T-cell (primary cell): ENCODE measurements at places on chromosomes 12 and 14. TPM values are rescaled to one million over a fixed set of nuclear protein-coding genes. Genes with fewer than 3 reads are reported as not detected.

Gene ANKS1B
- total RNA-seq, result not detected

Gene KRT75
- total RNA-seq, result not detected

Gene TSFM
- 21.5 TPM for total RNA-seq

Gene SMIM41
- total RNA-seq, result not detected

Gene HCAR2
- 0.23 TPM for total RNA-seq

Gene MYF6
- not detected for total RNA-seq

Gene WNT5B
- total RNA-seq, result not detected

Gene EML5
- total RNA-seq, result 4.0 TPM

Gene RIPK3
- total RNA-seq, result 59.6 TPM

Gene CMA1
- total RNA-seq, result not detected

Gene MYH6
- not detected for total RNA-seq

Gene SIX1
- total RNA-seq, result not detected

Gene SCAF11
- 156 TPM for total RNA-seq

Gene TCTN2
- total RNA-seq, result 11.9 TPM

Gene TMEM119
- total RNA-seq, result 0.98 TPM
